NCI-H446 (cell line): ENCODE measurements at places on chromosomes 4 and X.

- DNase-seq = no peak
Observed at GRCh38 chr4:52869656-52870055, 7.5 kb downstream of the RASL11B start.

GRCh38 chr4:84623661-84624060 is 40.7 kb downstream of the CDS1 start:
- no peak for DNase-seq

DNA sequence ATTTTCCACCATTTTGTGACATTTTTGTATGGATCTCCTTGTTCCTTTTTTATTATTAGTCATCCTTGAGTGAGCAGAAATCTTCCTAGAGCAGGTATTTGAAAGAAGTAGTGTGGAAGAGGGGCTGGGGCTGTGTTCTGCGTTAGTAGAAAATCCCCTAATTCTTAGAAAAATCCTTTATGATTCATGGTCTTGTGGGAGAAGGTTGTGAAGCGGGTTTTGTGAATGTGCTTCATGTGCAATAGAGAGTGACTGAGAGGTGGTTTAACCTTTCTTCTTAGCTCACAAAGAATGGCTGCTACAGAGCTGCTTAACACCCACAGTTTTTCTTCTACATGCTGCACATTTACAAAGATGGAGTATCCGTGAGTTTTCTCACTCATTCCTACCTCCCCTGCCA is 220.5 kb downstream of the IDS start:
- DNase-seq = no peak

DNA sequence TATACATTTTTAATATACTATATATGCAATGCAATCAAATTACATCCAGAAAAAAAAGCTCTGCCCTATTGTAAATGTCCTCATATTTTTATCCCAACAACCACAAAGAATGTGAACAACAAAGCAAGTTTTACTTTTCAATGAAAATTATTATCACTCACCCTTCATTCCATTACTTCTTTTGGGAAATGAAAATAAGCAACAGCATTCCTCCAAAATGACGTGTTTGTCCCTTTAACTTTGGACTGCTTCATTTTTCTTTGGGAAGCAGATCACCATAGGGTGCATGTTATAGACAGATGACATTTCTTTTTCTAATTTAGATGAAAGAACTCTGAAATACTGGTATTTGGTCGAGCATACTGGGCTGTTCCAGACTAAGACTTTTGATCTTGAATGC is 667.1 kb upstream of the BOD1L1 start:
- no peak for DNase-seq

GRCh38 chr4:41024556-41025491 is 189.5 kb downstream of the APBB2 start:
- no peak for DNase-seq

GRCh38 chr4:4385729-4386295 is 1.1 kb upstream of the NSG1 start:
- DNase-seq = no peak

GRCh38 chr4:102901804-102902203 is 33.0 kb downstream of the CISD2 start:
- no peak for DNase-seq

GRCh38 chr4:93764639-93765246 is 63.8 kb upstream of the ATOH1 start:
- DNase-seq = peak; percentile 81

GRCh38 chrX:70998411-70999027 is 67.6 kb upstream of the SLC7A3 start:
- no peak for DNase-seq

- DNase-seq = no peak
Observed at GRCh38 chrX:63754136-63754859, 30.7 kb downstream of the ARHGEF9 start.

DNA sequence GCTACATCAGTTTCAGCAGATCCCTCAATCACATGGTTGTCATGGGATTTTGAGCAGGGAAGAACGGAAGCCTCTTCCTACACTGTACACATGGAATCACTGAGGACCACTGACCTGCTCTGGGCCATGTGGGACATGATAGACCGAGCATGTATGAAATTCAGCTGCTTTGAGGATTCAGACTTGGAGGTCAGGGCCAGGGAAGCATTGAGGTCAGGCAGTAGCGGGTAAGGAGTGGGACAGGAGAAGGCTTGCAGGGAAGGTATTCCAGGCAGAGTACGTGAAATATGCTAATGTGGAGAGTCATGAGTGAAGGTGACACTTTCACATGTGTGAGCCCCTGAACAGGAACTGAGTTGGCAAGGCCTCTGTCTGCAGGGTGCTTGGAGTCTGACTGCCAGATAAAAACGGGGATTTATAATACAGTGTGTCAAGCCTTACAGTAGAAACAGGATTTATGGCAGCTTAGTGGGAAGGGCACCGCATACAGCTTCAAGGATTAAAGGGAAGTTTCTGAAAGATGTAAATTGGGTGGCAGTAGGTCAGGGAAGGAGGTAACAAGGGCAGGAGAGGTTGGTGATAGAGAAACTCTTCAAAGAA is 111.7 kb downstream of the STK32B start:
- no peak for DNase-seq

- no peak for DNase-seq
Observed at GRCh38 chr4:1061760-1062159, 50.3 kb downstream of the FGFRL1 start.

- DNase-seq = no peak
Observed at GRCh38 chrX:71619193-71619592, 882 bp upstream of the CXCR3 start.

DNA sequence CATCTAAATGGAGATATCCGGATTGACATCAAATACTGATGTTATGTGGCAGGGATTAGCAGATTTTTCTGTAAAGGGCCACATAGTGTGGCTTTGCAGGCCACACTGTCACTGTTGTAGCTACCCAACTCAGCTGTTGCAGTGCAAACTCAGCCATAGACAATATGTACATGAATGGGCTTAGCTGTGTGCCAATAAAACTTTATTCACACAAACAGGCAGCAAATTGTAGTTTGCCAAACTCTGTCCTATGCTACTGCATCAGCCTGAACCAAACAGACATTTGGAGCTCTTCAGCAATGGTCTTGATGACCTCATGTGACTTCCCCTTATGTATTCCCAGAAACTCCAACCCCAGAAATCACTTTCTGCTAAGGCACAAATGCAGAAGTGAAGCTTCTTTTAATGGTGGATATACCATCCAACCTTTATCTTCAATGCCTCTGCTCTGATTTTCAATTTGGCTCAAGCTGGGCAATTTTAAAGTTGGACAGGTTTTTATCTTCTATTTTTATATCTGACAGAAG is 18.4 kb upstream of the TRPC5OS start:
- no peak for DNase-seq

GRCh38 chrX:135543924-135544323 is 23.5 kb downstream of the INTS6L start:
- DNase-seq = no peak

DNA sequence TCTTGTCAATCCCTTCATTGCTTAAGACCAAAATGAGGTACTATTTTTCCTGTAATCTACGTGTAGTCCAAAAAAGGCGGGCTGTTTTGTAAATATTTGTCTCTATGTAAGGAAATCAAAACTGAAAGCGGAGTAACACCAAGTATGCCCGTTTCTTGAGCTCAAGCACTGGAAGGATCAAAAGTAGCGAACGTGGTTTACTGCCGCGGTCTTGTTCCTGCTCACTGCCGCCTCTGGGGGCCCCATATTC is 71.5 kb downstream of the AFF1 start:
- DNase-seq = no peak

GRCh38 chrX:109939498-109939897 is 63.4 kb upstream of the TMEM164 start:
- DNase-seq = no peak

GRCh38 chrX:11768039-11768438 is 10.0 kb downstream of the MSL3 start:
- DNase-seq = no peak

GRCh38 chrX:42748067-42748850 is 29.7 kb downstream of the PPP1R2C start:
- DNase-seq = no peak

GRCh38 chr4:76738086-76738931 is 159.6 kb downstream of the SOWAHB start:
- DNase-seq = peak; percentile 17

- no peak for DNase-seq
Observed at GRCh38 chr4:54073271-54073880, 9.0 kb upstream of the CHIC2 start.

DNA sequence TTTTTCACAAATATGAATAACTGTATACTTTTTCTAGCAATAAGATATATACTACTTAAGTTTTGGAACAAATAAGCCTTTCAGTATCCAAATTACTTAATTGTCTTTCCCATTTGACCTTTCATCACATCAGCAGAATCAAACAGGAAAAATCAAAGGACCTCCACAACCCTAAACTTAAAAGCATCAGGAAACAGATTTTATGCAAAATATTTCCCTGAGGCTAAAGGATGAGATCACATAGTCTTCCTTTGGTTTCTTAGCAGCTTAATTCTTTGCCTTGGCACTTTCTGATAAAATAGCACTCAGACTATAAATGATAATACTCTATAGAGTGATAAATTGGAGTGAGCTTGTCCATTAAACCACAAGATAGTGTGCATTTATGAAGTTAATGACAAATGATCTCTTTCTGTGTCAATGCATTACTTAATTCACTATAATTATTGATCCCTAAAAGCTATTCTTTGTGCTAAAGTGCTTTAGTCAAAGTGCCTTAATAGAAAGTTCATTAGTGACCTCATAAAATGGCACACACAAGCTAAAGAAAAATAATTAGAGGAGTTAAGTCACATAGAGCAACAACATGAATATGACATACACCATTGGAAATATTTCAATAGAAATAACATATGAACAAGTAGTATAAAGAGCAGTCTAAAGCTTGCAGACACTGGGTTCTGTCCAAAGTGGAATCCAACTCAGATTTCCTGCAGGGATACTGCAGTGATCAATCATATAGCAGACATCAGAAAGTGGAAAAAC is 15.7 kb upstream of the NDST3 start:
- DNase-seq = no peak

GRCh38 chrX:3450881-3451570 is 104.6 kb upstream of the MXRA5 start:
- DNase-seq = peak; percentile 17

- no peak for DNase-seq
Observed at GRCh38 chr4:169096221-169096620, 86.2 kb upstream of the CBR4 start.

DNA sequence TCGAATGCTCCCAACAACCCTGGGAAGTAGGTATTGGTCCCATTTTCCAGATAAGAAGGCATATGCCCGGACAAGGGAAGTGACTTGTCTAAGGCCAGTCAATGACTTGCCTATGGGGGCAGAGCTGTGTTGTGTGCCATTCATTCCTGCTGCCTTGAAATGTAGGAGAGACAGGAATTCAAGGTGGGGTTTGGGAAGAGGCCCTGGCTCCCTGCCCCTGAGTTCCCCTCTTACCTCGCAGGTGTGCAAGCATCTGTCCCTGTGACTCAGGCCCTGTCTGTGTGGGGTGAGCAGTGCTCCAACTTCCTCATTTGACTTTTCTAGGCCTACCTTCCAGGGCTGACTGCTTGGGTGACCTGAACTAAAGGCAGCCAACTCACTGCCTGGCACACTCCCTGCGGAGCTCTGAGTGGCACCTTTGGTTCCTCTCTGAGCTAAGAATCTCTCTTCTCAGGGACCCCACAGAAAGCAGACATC is 5.1 kb downstream of the EFNB1 start:
- no peak for DNase-seq

DNA sequence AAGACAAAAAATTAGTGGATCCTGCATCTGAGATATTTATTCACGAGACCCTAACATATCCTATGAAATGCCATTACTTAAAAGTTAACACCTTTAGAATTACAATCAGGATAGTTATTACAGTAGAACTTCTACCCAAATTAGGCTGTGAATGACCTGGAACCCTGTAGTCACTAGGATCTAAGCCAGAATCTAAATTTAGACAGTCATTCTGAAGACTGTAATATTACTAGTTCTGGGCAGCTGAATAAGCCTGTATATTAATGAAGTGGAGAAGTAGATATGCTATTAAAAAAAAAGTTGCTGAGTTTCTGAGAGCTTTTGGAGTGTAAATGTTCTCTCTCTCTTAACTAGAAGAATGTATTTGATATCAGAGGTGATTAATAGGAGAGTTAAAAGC is 67.0 kb downstream of the FAM13A start:
- DNase-seq = peak; percentile 25

DNA sequence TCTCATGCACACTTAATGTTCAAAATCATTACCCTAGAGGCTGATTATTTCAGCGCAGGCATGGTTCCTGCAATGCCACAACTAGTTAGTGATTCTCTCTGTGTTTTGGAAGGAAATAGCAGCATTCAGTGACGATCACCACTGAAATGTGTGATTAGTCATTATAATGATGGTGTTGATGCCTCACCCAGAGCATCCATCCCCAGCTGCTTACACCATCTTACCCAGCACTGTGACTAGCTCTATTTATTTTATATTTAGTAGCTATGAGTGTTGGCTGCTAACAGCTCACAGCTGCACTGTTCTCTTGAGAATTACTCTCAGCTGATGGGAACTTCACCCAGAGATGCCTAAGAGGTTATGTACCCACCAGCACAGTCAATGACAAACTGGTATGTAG is 60.5 kb upstream of the TSPAN7 start:
- DNase-seq = no peak

DNA sequence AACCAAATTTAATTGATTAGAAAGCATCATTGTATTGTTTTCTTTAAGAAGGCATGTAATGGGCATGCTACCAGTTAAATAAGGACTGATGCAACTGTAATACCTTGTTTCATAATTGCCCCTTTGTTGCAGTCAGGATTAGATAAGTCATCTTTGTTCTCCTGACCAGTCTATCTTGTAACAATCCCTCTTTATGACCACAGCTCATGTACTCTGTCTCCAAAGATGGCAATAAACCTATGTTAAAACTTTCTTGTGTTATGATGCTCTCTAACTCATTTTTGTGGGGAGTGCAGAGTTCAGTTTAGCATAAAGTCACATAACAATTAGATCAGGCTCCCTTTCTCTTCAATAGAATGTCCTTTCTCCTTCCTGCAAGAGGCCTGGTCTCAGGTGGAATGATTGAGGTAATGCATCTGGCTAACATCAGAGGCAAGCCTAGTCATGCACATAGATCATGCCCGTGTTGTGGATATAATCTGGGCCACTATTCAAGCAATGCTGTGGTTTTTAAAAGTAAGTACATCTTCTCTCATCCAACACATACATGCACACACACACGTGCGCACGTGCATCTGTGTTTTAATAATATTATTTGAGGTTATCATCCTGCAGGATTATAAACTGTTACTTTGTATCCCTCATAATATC is 45.6 kb downstream of the TMEM154 start:
- DNase-seq = no peak

DNA sequence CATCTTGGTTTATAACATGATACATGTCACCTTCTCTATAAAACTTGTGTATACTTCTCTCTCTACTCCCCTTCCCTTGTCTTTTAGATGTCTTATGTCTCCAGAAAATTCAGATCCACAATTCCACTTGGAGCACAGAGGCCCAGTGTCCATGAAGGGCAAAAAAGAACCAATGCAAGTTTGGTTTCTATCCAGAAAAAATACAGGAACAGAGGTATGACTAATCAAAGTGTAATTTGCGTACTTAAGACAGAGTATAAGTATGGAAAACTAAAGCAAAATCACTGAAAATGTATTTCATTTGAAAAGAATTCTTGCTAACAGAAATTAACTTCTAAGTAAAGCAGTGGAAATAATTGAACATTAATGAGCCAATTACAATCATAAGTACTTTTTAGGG is 46.2 kb downstream of the GUCY1B1 start:
- no peak for DNase-seq
